Thyroid gland (tissue), 4 donors: ENCODE measurements at places on chromosomes 7 and 10. TPM values are rescaled to one million over a fixed set of nuclear protein-coding genes. Genes with fewer than 3 reads are reported as not detected.

The TUBB8 gene
- 0.40 TPM for total RNA-seq

DNA sequence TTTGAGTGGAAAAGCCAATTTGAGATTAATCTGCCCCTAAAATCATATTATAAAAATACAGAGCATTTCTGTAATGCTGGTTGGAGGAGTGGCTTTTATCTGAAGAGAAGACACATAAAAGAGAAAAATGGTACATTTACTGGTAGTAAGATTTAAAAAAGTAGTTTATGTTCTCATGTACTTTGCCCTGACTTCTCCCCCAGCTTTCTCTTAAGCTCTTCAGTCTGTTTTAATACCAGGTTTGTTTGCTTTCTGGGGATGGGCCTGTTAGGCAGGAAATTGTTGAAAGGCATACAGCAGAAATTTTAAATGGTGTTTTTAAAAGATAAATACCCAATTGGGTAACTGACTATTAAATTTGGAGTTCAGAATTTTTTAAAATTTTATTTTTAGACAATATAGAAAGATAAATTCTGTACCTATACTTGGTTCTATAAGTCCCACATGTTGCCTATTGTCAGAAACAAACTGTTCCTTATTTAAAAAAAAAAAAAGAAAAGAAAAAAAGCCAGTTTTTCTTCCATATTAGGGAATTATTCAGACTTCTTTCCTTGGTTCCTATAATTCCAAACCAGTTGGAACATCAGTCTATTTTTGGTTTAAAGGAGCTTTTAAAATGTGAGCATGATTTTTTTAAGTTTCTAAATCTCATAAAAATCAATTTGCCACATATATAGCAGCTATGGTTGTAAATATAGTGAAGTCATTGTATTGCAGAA, 136.6 kb downstream of the ARID5B start:
- DNase-seq: no peak
- H3K27me3 ChIP-seq: no peaks in the 10 kb centered on the region
- H3K36me3 ChIP-seq: no peaks in the 10 kb centered on the region
- H3K4me3 ChIP-seq: no peak overlapping the region
- H3K27ac ChIP-seq: no peak overlapping the region
- H3K4me1 ChIP-seq: no peaks in the 10 kb centered on the region

DNA sequence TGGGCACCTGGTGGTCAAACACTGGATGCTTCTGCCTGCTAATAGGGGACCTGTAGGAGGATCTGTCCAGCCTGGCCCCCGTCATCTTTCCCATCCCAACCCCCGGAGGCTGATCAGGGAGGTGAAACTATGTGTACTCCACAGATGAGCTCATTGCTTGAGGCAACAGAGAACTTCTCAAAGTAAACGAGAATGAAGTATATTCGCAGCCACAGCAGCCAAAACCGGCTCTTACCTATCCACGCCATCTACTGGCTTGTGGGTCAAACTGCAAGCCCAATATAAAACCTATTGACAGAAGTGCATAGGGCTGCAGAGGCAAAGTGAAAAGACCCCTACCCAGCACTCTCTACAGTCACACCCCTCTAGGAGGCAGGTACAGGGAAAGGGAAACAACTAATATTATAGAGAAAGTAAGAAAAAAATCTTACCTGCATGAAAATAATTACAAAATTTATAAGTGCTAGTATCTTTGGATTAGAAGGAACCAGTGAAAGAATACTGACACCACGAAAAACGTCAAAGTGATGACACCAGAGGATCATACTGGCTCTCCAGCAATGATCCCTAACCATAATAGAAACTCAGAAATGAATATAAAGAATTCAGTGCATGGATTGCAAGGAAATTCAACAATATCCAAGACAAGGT, 973.5 kb downstream of the ANKRD7 start:
- DNase-seq: peak; percentile 10
- H3K4me3 ChIP-seq: no peak overlapping the region
- H3K27ac ChIP-seq: no peak overlapping the region

- peak overlapping the region; percentile 14 for H3K4me3 ChIP-seq
- no peaks in the 10 kb centered on the region for H3K36me3 ChIP-seq
- DNase-seq: no peak
- peak overlapping the region; percentile 93 for H3K27ac ChIP-seq
- no peaks in the 10 kb centered on the region for H3K27me3 ChIP-seq
Measured at GRCh38 chr10:13528123-13528874, 515 bp downstream of the BEND7 start.

GRCh38 chr7:112152186-112152585, 54.0 kb downstream of the DOCK4 start:
- H3K36me3 ChIP-seq: no peaks in the 10 kb centered on the region
- no peak for DNase-seq
- no peaks in the 10 kb centered on the region for H3K27me3 ChIP-seq
- no peaks in the 10 kb centered on the region for H3K4me1 ChIP-seq
- H3K4me3 ChIP-seq: no peak overlapping the region

GRCh38 chr10:5446390-5446926, 34.1 kb downstream of the NET1 start:
- peak; percentile 98 for DNase-seq
- H3K36me3 ChIP-seq: no peaks in the 10 kb centered on the region
- H3K4me3 ChIP-seq: peak overlapping the region; percentile 40
- H3K27ac ChIP-seq: peak overlapping the region; percentile 80
- peaks cover 32% of the 10 kb centered on the region for H3K4me1 ChIP-seq

The AKR1D1 gene
- not detected for total RNA-seq

DNA sequence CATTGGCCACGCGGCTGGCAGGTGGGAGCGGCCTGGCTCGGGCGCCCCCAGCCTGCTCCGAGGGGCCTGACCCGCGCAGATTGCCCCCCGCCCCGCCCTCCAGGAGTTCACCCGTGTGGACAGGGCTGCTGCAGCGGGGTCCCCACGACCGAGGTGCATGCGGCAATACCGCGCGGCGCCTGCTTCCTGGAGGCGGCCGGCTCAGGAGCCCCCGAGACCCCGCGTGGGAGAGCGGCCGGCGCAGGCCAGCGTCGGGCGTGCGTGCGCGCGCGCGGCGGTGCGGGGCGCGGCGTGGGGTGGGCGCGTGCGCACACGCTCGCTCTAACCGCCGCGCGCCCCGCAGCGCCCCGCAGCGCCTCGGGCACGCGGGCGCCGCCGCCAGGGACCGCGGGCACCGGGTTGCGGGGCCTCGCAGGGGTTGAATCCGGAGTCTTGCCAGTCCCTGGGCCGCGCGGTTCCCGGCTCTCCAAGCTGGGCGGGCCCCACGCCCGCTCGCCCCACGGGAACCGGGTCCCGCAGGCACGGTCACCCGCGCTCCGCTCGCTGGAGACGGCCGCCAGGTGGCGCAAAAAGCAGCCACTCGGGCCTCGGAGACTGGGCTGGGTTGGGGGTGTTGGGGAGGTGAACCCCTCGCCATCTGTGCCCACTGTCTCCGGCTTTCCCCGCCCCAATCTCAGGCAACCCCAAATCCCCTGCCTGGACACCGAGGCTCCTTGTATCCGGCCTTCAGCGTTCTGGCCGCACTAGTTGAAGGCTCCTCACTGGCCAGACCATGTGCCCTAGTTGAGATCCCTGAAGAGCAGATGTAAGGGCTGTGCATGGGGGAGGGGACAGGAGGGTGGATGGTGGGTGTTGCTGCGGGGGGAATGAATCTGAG, 1.3 kb upstream of the ACHE start:
- peak; percentile 58 for DNase-seq
- no peak overlapping the region for H3K4me3 ChIP-seq
- H3K4me1 ChIP-seq: peaks cover 15% of the 10 kb centered on the region

DNA sequence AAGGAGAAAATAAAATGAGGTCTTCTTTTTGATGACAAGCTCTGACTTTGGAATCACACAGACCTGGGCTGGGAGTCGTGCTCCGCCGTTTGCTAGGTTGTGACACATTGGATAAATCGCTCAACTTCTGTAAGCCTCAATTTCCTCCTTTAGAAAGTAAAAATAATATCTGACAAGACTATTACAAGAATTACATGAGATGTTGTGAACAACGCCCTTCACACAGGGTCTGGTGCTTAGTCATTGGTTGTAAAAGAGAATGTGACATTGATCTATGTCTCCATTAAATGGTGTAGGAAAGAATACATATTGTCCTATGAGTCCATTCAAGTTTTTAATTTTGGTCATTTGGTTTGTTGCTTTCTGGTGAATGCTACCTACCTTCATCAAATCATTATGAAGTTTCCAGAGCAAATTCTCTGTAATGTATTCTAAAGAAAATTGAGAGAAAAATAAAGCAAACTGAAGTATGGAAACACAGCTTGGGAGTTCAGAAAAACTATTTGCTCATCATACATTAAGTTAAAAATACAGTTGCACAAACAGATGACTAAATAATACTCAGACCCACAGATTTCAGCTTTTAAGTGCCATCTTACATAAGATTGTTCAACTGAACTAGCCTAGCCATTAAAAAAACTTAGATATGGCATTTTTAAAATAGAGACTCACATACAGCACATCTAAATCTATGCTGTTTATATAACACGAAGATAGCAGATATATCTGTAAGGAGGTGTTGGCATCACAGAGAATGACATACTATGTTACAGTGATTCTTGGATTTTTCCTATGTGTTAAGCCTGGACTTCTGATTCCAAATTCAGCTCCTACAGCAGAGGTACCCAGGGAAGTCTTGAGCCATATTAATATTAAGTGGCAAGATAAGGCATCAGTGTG, 12.3 kb upstream of the ADRB1 start:
- no peak overlapping the region for H3K27ac ChIP-seq
- H3K27me3 ChIP-seq: no peaks in the 10 kb centered on the region
- no peak overlapping the region for H3K4me3 ChIP-seq
- DNase-seq: no peak
- no peaks in the 10 kb centered on the region for H3K4me1 ChIP-seq

DNA sequence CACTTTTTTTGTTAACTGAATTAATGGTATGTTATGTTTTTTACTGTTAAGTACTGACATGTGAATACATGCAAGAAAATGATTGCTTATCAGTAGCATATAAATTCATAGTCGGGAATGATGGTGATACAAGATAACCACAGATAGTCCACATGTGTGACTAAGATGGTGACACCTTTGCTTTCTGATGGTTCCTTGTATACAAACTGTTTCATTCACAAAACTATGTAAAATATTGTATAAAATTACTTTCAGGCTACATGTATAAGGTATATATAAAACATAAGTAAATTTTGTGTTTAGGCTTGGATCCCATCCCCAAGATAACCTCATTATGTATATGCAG, 10.0 kb downstream of the CISD1 start:
- DNase-seq: no peak
- H3K27ac ChIP-seq: no peak overlapping the region
- no peak overlapping the region for H3K4me3 ChIP-seq
- H3K27me3 ChIP-seq: no peaks in the 10 kb centered on the region
- H3K36me3 ChIP-seq: peaks cover 4% of the 10 kb centered on the region
- H3K4me1 ChIP-seq: peaks cover 10% of the 10 kb centered on the region

GRCh38 chr10:77045085-77045484, 592.5 kb downstream of the KCNMA1 start:
- DNase-seq: no peak
- no peaks in the 10 kb centered on the region for H3K36me3 ChIP-seq
- H3K27me3 ChIP-seq: no peaks in the 10 kb centered on the region

- no peak overlapping the region for H3K27ac ChIP-seq
- no peak overlapping the region for H3K4me3 ChIP-seq
- H3K4me1 ChIP-seq: no peaks in the 10 kb centered on the region
- no peak for DNase-seq
Measured at GRCh38 chr7:126211875-126212274, 1040.9 kb downstream of the GRM8 start.

DNA sequence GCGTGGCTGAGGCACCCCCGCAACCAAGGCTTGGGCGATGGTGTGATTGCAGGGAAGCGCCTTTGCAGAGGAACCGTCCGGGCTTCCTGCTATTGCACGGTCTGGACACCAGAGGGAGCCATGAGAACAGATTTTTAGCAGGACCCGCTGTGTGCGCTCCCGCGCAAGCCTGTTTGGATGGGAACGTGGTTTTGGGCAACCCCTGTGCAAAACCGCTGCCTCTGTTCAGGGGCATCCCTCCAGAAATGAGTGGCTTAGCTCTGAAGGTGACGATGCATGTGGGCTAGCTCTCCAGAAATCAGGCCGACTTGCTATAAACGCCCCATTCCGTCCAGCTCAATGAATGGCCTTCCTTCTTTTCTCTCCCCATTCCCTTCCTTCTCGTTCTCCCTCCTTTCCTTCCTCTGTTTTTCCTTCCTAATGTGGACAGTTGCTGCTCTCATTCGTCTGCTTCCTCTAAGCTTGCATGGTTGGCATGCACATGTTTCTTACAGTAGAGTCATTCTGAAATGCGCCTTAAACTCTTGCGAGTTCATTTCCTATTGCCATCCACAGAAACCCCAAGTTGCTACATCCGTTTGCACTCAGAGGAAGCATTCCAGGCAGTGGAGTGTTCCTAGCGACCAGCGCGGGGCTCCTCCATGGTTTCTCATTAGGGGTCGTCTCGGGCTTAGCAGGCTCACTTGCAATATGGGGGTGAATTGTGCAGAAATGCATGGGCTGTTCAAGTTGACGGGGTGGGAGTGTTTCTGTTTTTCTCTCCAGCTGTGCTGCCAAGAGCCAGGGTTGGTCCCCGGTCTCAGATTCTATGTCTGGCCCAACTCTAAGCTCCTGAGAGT, 302.5 kb upstream of the GALNT17 start:
- no peaks in the 10 kb centered on the region for H3K36me3 ChIP-seq
- H3K27me3 ChIP-seq: no peaks in the 10 kb centered on the region
- H3K4me3 ChIP-seq: no peak overlapping the region

- no peaks in the 10 kb centered on the region for H3K36me3 ChIP-seq
- H3K27ac ChIP-seq: no peak overlapping the region
- no peaks in the 10 kb centered on the region for H3K27me3 ChIP-seq
Measured at GRCh38 chr10:104321226-104321625, 17.0 kb downstream of the ITPRIP start.

The HOXA11 gene
- not detected for total RNA-seq

The EFCAB10 gene
- not detected for total RNA-seq

The ELFN1 gene
- 0.96 TPM for total RNA-seq

The ZNF365 gene
- 0.63 TPM for total RNA-seq

DNA sequence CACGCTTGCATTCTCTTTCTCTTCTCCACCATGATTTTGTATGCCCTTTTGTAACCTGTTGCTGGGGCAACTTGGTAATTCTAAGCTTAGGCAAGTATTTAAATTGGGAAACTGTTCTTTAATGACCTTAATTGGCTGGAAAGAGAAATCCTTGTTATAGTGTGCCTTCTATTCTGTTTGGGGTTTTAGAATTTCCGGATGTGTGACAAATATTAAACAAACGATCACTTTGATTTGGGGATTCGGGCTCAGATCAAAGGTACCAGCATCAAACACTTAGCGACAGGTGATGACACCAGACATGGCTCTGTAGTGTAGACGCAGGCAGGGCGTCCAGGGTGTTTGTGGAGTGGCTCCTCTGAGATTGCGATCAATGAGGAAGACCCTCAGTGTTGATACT, 55.0 kb downstream of the RAB11FIP2 start:
- no peak for DNase-seq
- H3K4me1 ChIP-seq: no peaks in the 10 kb centered on the region

- no peaks in the 10 kb centered on the region for H3K36me3 ChIP-seq
- DNase-seq: no peak
- no peak overlapping the region for H3K4me3 ChIP-seq
- no peaks in the 10 kb centered on the region for H3K4me1 ChIP-seq
- H3K27ac ChIP-seq: no peak overlapping the region
- no peaks in the 10 kb centered on the region for H3K27me3 ChIP-seq
Measured at GRCh38 chr7:155882596-155882995, 70.3 kb upstream of the SHH start.

GRCh38 chr7:21454906-21455305, 27.0 kb downstream of the SP4 start:
- peaks cover 11% of the 10 kb centered on the region for H3K4me1 ChIP-seq
- H3K4me3 ChIP-seq: no peak overlapping the region
- H3K27me3 ChIP-seq: no peaks in the 10 kb centered on the region
- H3K36me3 ChIP-seq: no peaks in the 10 kb centered on the region
- no peak overlapping the region for H3K27ac ChIP-seq
